ENCODE measurements at places on chromosomes 1 and 21.
A peak's percentile ranks its signal among the peaks of the same experiment; 100 is the strongest.

DNA sequence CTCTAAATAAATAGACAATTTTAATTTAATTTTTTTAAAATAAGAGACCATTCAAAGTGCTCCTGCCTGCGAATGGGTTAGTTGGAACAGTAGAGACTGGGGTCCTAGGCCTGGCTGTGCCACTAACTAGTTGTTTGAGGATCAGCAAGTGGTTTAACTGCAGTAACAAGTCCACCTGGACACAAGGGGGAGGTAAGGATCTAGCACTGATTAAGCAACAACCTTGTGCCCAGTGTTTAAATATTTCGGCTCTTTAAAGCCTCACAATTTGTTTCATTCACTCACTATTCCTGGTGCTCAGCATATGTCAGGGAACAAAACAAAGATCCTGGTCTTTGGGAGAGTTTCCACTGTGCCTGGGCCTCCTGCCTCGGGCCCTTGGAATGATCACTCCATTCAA is 1.6 kb upstream of the AGT start:
- no peak for DNase-seq

DNA sequence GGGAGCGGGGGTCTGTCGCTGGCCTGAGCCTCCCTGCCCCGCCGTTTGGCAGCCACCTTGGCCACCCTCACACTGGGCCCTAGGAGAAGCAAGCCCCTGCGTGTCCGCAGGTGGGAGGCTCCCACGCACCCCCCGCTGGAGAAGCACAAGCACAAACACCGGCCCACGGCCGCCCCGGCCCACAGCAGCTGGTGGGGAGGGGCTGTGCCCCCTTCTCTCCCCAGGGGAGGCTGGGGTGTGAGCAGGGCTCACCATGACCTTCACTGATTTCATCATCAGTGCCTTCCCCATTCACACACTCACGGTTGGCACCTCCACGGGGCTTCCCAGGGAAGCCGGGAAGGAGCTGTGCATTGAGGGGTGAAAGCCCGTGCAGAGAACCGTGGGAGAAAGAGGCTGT is 7.9 kb downstream of the AGRN start:
- no peak for DNase-seq

- DNase-seq: peak; percentile 36
These were observed 749 bp upstream of the PEX11B start for GRCh38 chr1:145918992-145919939.

DNA sequence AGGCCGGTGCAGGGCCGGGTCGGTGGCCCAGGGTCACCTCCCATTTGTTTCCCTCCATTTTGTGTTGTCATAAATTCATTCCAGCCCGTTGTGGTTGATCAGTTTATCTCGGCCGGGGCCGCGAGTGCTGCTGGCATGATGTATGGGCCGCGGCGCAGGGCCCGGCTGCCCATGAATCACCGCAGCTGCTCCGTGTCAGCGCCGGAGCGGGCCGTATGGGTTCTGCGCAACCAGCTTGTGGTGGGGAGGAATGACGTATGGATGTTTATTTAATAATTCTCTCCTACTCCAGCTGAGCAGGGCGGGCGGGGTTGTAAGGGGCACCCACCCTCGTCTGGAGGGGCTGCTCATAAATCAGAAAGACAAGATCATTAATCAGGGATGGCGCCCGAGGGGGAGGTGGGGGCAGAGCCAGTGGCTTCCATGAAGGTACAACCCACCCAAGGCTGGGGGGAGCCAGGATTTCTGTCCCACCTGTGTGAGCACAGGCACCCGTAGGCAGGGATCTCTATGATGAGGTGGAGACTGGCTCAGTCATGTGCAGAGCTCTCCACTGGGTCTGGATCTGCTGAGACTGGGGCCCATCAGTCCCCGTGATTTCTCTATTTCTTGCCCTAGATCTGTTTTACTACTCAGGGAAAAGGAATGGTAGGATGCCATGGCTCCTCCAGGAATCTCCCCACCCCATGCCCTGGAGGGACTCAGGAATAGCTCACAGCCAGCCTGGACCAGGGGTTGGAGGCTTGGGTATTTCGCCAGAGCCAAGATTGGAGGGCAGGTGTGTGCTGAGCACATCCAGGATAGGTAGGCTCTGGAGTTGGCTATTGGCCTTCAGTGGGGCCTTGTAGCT is 27.8 kb downstream of the TMEM53 start:
- peak; percentile 93 for DNase-seq

DNA sequence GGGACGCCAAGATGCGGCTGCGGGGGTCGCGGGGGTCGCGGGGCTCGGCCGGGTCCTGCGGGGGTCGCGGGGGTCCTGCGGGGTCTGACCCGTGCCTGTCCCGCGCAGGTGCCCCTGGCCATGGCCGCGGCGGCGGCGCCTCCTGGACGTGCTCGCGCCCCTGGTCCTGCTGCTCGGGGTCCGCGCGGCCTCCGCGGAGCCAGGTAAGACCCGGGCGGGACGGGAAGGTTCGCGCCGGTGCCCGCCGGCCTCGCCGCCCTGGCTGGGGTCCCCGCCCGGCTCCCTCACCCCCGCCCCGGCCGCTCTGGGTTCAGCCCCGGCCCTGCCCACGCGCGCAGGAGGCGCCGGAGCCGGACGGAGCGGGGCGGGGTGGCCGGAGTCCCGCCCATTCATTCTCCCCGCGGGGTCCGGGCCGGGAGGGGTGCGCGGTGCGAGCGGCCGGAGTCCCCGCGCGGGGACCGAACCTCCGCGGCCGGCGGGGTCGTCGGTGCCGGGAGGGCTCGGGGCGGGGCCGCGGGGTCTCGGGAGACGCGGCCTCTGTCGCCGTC is 380 bp downstream of the COL18A1 start:
- DNase-seq: peak; percentile 33

GRCh38 chr1:44503625-44504024 is 98.6 kb downstream of the RNF220 start:
- DNase-seq: no peak

Data from fibroblast of lung (primary cell).